CD4-positive, alpha-beta T cell treated with Interleukin-6 for 4 hours (primary cell): ENCODE measurements at places on chromosomes 12 and 14.
A peak's percentile ranks its signal among the peaks of the same experiment; 100 is the strongest.

GRCh38 chr12:109795023-109795422, 38.2 kb downstream of the TRPV4 start:
- DNase-seq = no peak

DNA sequence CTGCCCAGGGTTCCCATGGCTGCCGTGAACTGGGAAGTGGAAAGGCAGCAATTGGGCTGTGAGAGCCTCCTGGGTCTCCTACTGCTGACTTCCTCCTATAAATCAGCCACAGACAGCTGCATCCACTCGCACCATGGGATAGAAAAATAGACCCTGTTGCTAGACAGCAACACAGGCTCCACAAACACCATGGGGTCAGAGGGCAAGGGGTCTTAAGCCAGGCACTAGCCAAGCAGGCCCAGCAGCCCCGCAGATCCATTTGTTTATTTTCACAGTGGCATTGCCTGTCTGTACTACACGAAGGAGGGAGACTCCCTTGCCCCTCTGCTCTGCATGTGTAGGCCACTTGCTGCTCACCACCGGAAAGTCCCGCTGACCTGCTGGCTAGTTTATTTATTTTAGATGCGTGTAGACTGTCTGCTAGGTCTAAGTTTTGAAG, 139.8 kb downstream of the DACT1 start:
- DNase-seq = no peak

DNA sequence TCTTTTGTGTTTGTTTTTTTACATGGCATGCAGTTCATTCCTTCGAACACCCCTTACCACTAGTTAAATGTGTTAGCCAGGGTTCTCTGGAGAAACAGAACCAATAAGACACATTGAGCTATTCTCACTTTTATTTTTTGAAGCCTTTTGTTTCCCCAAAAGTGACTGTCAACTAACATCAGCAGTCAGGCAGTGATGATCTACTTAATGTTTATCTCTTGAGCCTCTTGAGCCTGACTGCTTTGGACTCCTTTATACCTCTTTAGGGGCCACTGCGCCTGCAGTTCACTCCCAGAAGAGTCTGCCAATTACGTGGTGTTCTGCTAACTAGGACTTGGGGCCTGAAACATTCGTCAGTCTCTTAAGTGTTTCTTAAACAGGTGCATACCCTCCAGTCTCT, 163.7 kb upstream of the FLRT2 start:
- DNase-seq = no peak

DNA sequence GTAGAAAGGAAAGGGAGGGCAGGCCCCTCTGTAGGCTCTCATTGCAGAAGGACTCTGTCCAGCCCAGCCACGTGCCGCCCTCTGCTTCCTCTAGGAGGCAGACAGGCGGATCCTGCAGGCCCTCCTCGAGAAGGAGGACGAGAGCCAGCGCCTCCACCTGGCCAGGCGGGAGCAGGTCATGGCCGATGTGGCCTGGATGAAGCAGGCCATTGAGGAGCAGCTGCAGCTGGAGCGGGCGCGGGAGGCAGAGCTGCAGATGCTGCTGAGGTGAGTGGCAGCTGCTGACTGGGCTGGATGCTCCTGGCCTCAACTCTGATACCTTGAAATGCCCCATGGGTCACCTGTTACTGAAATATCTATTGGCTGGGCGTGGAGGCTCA, 10.9 kb downstream of the TCHP start:
- DNase-seq = peak; percentile 23

DNA sequence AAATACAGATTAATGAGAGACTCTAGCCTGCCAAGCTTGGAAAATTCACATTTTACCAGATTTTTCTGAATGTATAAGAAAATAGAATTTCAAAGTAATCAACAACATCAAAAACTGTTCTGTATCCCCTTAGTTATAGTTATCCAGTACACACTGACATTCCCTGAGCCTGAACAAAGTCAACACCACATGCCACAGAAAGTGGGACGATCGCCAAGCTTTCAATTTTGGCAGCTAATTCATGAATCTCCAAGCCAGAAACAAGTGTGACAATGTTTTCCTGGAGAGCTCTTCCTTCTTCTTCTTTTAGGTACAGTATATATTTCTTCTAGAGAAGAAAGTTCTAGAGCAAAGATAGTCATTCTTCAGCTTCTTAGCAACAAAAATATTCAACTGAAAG, 290.2 kb downstream of the PRKD1 start:
- DNase-seq = no peak

- DNase-seq = no peak
Measured at GRCh38 chr14:85186082-85186481, 343.9 kb upstream of the FLRT2 start.
